HS-27A (cell line): ENCODE measurements at places on chromosomes 6 and 20.

DNA sequence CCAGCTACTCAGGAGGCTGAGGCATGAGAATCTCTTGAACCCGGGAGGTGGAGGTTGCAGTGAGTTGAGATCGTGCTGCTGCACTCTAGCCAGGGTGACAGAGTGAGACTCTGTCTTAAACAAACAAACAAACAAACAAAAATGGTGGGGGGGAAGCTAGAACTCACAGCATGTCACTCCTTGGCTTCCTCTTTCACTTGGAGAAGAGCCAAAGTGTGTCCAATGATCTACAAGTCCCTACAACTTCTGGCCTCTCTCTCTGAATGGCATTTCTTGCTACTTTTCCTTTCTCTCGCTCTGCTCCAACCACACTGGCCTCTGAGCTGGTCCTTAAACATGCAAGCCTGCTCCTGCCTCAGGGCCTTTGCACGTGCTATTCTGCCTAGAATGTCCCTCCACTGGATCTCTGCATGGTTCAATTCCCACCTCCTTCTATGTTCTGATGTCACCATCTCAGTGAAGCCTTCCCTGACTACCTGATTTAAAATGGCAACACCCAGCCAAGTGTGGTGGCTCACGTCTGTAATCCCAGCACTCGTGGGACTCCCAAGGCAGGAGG is 8.1 kb downstream of the TLDC2 start:
- DNase-seq = no peak

DNA sequence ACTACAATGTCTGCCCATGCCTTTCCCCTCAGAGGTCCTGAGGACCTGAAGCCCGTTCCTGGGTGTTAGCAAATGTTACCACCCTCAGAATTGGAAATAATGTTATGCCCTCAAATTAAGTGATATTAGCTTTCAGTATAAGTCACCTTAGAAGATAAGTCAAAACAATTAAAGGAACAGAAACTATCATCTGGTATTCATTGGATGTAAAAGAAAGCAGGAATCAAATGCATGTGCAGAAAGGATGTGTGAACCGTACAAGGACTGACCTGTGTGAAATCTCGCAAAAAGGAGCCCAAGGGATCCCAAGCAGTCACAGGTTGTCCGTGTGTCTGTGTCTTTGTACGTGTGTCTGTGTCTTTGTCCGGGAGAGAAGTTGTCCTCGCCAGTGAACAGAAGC is 51.6 kb upstream of the TAB2 start:
- no peak for DNase-seq

DNA sequence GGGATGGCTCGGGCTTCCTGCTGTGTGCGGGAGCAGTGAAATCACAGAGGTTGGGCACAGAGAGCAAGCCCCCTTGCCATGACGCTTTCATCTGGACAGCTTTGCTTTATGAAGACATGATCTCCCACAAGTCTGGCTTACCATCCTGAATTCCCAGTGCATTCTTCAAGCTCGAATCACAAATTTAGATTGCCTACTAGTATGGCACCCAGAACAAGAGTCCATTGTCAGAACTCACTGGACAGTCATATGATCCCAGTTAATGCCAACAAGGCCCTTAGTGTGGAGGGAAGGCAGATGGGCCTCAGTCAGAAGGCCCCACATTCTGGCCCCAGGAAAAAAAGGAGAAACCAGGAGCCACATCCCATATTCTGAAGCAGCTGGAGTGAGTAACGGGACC is 147.3 kb upstream of the FOXQ1 start:
- no peak for DNase-seq

DNA sequence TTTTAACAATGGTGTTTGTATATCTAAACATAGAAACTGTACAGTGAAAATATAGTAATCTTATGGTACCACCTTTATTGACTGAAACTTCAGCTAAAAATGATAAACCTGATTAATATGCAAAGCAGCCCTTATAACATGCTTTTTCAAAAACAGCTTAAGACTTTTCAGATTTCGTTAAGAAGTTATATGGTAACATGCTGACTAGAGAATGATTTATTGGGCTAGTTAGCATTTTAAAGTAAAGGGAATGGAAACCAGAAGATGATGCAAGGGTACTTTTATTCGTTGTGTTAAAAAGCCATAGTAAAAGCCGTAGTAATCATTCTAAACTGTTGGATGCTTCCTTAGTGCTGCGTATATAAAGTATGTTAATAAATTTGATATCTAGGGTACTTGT is 50.5 kb downstream of the CBFA2T2 start:
- no peak for DNase-seq

GRCh38 chr6:39137245-39137644 is 22.3 kb upstream of the SAYSD1 start:
- peak; percentile 8 for DNase-seq

- DNase-seq = no peak
These were observed 130.1 kb downstream of the RNASET2 start for GRCh38 chr6:166826264-166826663.

DNA sequence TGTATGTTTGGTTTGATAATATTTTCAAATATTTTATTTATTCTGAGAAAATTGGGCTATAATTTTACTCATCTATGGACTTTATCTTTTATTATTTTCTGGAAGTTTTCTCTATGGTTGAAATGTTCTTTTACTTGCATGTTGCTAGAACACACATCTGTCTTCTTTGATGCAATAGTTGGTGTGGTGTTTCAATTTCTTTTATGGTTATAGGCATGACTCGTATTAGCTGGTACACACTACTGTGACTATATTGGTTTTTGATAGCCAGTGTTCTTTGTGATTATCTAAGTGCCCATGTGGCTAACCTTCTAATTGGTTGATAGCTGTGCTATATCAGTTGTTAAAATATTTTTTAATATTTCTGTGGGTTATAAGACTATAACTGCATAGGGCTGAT is 1343.3 kb upstream of the GJE1 start:
- DNase-seq = no peak

GRCh38 chr6:157541618-157542413 is 160.8 kb downstream of the ZDHHC14 start:
- no peak for DNase-seq

DNA sequence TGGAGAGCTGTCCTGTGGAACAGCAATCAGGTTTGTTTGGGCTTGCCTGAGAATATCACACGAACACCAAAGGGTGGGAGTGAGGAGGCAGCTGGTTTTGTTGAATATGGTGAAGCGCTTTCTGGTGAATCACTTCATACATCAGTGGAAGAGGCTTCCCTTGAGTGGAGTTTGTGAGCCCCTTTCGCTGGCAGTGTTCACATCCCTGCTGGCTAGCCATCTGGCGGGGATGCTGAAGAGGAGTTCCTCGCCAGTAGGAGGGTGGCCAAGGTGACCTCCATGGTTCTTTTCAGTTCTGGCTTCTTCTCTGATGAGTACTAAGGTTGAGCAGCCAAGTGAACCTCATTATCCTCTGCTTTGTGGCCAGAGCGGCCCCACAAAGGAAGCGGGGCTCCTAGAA is 37.7 kb upstream of the RNF8 start:
- DNase-seq = no peak

DNA sequence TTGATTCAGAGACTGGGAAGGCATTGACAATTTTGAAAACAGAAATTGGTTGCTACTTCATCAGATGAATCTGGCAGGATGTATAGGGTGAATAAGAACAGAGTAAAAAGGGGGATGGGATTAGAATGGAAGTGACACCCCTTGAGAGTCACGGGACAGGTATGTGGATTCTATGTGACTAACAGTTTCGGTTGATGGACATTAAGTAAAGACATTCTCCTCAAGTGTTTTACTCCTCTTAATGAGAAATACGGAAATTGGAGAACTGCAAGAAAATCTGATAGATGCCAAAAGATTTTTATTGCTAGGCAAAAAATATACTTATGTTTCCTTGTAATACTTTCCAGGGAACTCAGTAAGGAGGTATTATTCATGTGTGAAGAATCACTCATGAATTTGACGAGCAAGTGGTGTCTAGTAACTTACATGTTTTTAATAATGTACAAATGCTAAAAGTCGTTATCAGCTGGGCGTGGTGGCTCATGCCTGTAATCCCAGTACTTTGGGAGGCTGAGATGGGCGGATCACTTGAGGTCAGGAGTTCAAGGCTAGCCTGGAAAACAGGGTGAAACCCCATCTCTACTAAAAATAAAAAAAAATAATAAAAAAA is 135.8 kb downstream of the KIF16B start:
- no peak for DNase-seq

DNA sequence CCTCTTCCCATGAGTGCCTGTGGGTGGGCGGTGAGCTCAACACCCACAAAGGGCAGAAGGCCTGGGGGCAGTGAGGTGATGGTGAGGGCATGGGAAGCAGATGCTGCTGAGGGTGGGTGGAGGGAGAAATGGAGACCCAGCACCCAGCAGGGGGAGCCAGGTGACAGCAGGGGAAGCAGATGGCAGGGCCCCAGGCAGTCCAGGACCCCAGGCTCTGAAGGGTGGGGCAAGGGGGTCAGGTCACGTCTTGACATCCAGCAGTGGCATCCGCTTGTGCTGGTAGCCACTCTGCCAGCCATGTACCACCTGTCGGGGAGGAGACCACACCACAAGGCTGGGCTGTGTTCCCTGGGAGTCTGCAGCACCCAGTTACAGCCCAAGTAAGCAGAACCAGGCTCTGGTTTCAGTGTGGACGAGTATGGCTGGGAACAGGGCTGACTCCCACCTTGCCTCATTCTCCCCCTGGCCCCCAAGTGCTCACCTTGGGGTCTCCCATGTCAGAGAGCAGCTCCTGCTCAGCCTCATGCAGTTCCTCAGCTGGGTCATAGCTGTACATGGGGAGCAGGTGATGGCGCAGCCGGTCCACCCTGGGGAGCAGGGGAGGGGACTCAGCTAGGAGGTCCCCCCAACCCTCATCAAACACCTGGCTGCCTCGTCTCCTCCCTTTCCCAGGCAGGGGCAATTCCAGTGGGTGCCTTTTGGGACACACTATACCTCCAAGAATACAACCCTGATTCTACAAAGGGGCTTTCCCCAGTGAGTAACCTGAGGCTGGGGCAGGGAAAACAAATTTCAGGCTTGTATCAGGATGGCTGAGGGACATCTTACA is 2.0 kb downstream of the SMIM29 start:
- no peak for DNase-seq

GRCh38 chr6:57182017-57182432 is 9.9 kb downstream of the BAG2 start:
- DNase-seq = no peak

DNA sequence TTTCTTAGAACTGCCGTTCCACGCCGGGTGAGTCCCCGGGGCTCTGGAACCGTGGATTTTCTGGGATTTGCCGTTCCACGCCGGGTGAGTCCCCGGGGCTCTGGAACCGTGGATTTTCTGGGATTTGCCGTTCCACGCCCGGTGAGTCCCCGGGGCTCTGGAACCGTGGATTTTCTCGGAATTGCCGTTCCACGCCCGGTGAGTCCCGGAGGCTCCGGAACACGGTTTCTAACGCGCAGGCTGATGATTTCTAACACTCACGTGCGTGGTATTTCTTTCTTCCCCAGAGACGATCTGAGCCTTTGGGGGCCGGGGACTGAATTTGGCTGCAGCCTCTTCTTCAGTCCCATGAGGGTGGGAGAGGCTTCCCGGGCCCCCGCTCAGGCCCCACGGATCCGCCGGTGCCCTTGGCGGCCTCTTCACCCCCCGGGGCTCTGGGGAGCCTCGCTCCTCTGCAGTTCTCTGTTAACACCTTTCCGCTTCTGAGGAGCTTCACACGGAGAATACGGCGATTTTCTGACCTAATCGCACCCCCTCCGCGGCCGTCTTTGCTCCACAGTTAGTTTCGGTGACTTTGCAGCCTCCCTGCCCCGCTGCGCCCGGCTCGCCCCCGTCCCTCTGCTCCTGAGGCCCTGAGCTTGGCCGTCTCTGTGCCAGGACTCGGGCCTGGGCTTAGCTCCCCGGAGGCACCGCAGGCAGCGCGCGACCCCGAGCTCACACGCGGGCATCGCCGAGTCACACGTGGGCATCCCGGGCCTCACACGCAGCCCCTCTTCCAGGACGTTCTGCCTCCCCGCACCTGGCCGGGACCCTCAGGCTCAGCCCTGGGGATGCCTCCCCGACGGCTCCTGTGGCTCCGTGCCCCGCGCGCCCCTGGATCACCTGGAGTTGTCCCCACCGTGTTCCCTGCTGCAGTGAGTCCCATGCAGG is 7.2 kb upstream of the KIF25 start:
- no peak for DNase-seq

DNA sequence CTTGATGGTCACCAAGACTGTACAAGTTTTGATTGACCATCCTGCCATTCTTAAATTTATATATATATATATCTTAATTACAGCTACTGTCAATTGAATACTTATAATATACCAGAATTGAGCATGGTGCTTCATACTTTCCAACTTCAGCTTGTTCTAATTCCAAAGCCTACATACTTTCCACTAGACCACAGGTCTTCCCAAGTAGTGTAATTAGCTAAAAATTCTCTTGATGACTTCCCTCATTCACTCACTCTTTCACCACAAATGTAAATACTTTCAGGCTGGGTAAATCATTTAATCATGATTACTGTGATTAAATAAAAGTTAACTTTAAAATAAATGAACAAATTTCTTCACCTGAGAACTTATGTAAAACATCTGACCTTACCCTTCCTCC is 3.4 kb downstream of the ASF1A start:
- DNase-seq = no peak

- DNase-seq = no peak
These were observed 83.6 kb downstream of the LCA5 start for GRCh38 chr6:79453558-79454042.

DNA sequence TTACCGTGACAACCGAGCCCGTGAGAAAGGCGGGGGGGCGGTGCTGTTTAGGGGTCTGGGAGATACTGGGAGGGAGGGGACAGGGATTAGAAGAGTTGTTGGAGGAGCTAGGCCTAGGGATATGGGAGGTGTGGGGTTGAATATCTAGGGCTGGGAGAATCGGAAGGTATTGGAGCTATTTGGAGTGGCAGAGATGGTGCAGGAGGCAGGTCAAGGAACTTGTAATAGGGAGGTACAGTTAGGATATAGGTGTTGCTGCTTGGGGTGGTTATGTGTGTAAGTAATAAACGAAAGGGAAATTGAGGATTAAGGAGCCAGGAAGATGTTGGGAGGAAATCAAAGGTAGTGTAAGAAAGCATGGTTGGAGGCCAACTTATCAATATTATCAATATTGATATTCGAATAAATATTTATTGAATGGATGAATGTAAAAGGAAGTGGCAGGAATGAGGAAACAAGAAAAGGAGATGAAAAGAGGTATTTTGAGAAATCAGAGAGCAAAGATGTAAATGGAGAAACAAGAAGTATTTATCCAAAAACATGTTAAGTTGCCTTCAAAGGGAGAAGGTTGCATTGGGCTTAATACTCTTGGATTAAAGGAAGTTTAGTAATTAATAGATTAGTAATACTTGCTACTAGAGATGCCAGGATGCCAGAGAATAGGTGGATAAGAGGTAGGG is 602 bp downstream of the PPP1R11 start:
- DNase-seq = no peak
